ENCODE measurements at places on chromosomes 3 and 15.

DNA sequence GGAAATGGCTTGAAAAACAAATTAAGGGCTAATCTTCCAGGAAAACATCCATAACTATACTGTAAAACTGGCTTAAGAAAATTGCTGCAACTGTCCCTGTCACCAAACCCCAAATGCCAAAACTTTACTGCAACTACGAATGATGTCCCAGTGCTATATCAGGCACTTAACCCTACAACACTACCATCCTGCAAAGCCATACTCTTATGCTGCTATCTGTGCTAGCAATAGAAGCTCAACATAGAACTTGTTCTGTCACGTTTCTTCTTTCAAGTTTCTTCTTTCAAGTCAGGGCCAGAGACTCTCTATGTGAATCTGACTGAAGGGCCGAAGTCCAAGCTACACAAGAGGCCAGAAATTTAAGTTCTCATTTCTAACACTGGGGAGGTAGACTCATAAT, 92.5 kb downstream of the IGSF11 start:
- DNase-seq = no peak

GRCh38 chr3:143811602-143812001, 36.7 kb downstream of the SLC9A9 start:
- DNase-seq = no peak

DNA sequence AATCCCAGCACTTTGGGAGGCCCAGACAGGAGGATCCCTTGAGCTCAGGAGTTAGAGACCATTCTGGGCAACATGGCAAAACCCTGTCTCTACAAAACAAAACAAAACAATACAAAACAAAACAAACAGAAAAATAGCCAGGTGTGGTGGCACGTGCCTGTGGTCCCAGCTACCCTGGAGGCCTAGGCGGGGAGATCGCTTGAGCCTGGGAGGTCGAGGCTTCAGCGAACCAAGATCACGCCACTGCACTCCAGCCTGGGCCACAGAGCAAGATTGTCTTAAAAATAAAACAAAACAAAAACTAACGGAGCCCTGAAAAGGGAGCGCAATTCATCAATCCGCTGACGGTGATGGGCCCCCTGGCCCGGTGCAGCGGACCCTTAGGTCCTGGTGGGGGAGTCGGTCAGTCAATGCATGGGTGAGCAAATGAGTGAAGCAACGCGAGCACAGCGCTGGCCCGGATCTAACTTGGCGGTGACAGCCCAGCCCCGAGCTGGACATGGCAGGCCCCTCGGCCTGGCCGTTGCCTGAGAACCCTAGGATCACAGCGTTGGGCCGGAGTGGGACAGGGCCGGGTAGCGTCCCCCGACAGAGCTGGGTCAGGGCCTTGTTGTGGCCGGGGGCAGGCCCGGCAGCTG, 52.4 kb upstream of the BLM start:
- no peak for DNase-seq

- DNase-seq = no peak
Measured at GRCh38 chr15:28100516-28101195, 1.5 kb upstream of the OCA2 start.

DNA sequence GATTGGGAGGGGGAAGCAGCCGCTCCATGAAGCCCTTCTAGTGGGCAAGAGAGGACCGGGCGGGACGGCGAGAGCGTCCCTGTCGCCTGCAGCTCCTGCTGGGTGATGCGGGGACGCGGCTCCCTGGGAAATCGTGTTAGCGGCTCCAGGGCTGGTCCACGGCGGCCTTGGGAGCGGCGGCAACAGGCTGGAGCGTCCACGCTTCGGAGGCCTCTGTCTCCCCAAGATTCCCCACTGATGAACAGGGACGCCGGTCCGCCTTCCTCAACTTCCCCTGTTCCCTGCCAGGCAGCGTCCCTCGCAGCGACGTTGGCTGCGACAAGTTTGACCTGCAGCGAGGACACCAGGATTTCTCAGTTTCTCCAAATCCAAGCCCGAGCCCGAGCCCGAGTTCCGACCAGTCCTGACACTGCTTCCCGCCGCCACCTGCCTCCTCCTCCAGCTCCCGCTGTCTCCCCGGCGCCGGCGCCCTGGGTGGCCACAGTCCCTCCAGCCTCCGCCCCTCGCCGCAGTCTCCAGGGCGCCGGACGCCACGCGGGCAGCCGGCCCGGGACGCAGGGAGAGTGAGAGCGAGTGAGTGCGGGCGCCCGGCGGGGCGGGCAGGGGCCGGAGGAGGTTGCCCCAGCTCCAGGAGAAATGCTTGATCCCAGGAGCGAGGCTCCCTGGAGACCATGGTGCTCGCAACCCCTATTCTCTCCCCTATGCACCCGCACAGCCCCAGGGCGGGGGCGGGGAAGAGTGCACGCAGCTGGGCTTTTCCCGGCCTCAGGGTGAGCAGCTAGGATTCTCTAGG, 78.1 kb upstream of the RNF7 start:
- no peak for DNase-seq

DNA sequence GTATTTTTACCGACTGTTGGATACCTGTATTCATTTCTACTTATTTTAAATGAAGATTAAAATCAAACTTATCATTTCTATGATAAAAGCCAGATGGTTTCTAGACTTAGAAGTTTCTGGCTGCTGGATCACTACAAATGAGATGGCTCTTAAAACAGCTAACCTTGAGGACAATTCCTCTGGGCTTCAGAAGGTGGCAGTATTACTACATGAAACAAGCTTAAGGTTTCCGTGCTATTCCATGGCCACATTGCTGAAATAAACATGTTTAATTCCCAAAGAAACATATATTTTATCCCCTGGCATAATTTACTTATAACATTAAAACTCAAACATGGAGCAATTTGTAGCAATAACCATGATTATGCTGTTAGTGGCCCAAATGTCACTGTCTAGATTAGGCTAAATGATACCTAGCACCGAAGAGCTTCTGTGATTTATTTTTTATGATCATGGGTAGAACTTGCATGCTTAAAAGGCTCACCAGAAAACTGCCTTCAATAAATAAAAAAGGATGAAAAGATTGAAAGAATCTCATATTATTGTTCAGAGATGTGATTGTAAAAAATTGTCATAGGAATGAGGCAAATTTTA, 204.0 kb upstream of the NANOGP8 start:
- no peak for DNase-seq

GRCh38 chr3:72078676-72079368, 293.9 kb upstream of the PROK2 start:
- no peak for DNase-seq

- DNase-seq = no peak
Measured at GRCh38 chr3:25782636-25782937, 656 bp downstream of the NGLY1 start.

- no peak for DNase-seq
Measured at GRCh38 chr3:180626844-180627243, 24.9 kb downstream of the TTC14 start.

DNA sequence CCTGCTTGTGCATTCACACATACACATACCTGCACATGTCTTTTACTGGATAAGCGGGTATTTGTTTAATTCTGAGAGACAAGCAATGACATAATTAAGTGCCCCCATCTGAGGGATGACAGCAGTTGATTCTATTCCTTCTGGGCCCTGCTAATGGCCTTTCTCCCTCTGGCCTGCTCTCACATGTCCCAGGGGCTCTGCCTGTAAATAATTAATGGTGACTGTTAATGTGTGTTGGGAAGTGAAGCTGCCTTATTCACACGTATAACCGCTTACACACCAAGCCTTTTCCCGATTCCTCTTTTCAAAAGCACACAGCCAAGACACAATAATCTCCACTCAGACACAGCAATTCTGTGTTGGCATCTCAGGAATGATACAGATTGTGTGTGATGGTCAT, 47.8 kb downstream of the LRRK1 start:
- no peak for DNase-seq

- peak; percentile 36 for DNase-seq
Measured at GRCh38 chr3:122258757-122259371, 66.2 kb upstream of the CSTA start.

GRCh38 chr15:84034578-84035398, 200.8 kb upstream of the GOLGA6L4 start:
- DNase-seq = no peak

DNA sequence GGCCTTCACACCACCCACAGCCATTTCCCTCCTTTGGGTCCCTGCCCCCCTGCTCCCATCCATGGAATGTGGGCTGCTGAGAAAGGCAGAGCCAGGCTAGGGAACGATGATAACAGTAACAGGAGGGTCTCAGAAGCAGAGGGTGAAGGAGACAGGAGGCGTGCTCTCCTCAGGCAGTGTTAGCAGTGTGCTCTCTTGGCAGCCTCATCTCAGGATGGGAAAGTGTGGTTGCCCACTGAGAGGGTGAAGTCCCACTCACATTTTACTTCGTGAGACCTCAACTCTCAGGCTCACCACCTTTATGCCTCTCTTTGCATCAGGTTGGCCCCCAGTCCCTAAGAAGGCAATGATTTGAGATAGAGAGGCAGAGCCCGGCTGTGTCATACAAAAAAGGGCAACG, 24.5 kb downstream of the TIGIT start:
- DNase-seq = no peak

DNA sequence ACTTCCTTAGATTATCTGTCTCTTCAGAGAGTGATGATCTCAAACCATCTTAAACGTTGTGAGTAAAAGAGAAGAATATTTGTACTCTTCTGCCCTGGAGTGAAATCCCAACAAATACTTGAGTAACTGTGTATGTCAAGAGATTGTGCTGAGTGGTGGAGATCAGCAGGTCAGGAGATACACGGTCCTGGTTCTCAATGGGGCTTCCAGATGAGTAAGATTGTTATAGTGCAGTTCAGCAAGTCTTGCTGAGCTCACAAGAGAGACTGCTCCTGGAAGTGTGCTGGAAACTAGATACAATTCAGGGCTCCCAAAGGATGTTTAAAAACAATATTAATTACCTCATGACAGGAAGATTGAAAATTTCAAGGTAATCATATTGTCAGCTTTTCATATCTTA, 184.3 kb downstream of the AKAP13 start:
- DNase-seq = no peak

GRCh38 chr3:154464440-154465190, 34.6 kb upstream of the GPR149 start:
- DNase-seq = no peak

DNA sequence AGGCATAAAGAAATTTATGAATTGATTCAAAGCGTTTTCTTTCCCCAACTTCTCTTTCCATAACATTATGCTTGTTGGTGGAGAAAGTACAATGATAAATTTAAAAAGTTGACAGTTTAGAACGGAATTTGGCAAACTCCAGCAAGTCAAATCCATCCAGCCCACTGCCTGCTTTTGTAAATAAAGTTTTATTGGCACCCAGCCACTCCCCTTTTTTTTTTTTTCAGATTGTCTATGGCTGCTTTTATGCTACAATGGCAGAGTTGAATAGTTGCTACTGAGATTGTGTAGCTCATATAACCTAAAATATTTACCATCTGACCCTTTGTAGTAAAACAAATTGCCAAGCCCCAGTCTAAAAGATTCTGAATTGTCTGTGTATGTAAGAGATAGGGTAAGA, 112.8 kb upstream of the RBMS3 start:
- no peak for DNase-seq

DNA sequence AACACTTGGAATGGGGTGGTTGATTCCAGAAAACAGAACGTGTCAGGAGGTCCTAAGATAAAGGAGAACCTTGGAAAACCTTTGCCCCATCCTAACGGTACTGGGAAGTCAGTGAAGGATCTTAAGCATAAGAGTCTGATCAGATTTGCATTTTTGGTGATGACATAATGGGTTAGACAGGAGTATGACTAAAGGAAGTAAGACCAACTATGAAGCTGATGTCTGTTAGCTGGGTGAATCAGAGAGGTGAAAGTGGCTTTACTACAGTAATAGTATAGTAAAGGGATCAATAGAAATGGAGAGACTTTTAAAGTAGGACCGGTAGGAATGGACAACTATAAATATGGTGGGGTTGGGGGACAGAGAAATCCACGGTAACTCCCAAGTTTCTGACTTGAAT, 12.6 kb downstream of the GTF2A2 start:
- no peak for DNase-seq

DNA sequence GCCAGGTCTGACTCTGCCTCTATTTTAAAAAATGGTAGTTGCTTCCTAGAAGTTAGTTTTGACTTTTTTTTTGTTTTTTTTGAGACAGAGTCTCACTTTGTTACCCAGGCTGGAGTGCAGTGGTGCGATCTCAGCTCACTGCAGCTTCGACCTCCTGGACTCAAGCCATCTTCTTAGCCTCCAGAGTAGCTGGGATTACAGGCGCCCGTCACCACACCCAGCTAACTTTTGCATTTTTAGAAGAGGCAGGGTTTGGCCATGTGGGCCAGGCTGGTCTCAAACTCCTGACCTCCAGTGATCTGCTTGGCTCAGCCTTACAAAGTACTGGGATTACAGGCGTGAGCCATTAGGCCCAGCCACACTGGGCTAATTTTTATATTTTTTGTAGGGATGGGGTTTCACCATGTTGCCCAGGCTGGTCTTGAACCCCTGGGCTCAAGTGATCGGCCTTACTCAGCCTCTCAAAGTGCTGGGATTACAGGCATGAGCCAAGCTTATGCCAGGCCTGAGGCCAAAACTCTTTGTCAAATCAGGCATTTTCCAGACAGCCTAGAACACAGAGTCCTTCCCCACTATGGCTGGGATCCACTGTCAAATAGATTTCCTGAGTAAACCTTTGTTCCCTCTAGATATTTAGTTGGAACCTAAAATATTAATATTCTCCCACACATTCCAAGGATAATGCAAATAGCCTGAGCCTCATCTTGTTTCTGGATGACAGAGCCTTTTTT, 13.7 kb downstream of the C3orf62 start:
- no peak for DNase-seq

Measured in activated CD4-positive, alpha-beta T cell treated with anti-CD3 and anti-CD28 coated beads for 24 hours (primary cell).